ENCODE measurements at places on chromosomes 1 and 21.

- DNase-seq, result no peak
Observed at GRCh38 chr1:53317646-53318539, 10.0 kb downstream of the LRP8 start.

DNA sequence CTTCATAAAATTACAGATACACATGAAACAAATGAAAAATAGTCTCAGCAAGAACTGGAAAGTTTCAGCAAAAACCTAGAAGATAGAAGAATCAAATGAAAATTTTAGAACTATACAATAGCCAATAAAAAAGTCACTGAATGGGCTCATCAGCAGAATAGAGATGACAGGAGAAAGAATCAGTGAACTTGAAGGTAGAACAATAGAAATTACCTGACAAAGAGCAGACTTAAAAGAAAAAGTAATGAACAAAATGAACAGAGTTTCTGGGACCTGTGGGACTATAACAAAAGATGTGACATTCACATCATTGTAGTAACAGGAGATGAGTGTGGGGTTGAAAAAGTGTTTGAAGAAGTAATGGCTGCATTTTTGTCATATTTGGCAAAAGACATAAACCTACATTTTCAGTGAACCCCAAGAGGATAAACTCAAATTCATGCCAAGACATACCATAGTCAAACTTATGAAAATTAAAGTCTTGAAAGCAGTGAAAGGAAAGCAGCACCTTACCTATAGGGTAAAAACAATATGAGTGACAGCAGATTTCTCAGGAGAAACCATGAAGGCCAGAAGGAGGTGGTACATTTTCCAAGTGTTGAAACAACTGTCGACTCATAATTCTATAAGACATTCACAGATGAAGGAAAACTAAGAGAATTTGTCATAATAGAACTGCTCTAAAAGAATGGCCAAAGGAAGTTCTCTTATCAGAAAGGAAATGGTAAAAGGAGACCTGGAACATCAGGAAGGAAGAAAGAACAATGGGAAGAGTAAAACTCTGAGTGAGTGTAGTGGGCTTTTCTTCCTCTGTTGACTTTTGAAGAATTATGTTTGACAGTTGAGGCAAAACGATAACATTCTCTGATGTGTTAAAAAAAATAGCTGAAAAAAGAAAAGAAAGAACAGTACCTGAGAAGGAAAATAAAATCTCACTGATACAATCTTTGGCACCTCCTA lies 23.5 kb downstream of the NTPCR start:
- no peak for DNase-seq

GRCh38 chr1:38941093-38941492 lies 537 bp downstream of the RHBDL2 start:
- DNase-seq, result no peak

GRCh38 chr1:208934933-208935332 lies 648.6 kb upstream of the CAMK1G start:
- no peak for DNase-seq

DNA sequence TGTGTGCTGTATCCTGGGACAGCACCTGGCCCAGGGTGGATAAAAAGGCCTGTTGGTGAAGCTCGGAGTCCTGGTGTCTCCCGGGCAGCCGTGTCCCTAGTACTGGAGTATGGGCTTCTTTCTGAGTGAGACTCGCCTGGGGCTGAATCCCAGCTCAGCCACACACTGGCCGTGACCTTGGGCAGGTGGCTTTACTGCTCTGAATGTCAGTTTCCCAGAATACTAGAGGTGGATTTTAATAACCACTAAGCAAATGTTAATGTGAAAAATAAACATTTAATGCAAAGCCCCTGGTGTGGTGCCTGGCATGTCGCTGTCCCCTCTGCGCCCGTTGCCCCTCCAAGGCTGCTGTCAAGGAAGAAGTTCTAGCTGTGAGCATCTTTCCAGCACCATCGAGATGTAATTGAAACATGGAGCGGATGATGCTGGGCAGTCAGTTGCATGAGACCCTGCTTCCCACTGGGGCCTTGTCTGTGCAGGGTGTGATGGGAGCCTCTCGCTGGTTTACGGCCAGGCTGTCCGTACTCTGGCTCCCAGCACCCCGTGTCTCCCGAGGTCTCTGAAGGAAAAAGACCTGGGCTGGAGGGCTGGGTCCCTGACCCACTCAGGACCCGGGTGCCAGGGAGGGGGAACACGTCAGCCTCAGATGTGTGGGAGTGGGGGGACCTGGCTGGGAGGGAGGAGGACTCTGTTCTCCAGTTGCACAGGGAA lies 527.8 kb downstream of the MATN1 start:
- no peak for DNase-seq

- DNase-seq, result no peak
Observed at GRCh38 chr1:114149211-114149610, 4.5 kb downstream of the SYT6 start.

- DNase-seq, result no peak
Observed at GRCh38 chr1:236484310-236484971, 39.3 kb upstream of the LGALS8 start.

DNA sequence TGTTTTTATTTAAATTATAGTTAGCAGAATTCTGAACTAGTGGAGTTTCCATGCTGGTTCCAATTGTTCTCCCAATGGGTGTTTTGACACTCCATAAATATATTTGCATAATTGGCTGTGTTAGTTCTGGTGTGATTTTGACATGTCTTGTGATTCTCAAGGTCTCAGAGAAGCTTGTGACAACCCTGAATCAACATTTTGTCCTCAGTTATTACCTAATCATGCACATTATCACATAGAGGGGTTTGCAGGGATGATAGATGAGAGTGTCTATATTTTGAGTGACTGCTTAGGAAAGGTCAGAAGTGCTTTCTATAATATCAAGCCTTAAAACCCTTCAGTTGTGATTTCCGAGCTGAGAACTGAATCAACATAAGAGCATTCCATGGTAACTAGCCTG lies 11.5 kb upstream of the KCNK2 start:
- no peak for DNase-seq

DNA sequence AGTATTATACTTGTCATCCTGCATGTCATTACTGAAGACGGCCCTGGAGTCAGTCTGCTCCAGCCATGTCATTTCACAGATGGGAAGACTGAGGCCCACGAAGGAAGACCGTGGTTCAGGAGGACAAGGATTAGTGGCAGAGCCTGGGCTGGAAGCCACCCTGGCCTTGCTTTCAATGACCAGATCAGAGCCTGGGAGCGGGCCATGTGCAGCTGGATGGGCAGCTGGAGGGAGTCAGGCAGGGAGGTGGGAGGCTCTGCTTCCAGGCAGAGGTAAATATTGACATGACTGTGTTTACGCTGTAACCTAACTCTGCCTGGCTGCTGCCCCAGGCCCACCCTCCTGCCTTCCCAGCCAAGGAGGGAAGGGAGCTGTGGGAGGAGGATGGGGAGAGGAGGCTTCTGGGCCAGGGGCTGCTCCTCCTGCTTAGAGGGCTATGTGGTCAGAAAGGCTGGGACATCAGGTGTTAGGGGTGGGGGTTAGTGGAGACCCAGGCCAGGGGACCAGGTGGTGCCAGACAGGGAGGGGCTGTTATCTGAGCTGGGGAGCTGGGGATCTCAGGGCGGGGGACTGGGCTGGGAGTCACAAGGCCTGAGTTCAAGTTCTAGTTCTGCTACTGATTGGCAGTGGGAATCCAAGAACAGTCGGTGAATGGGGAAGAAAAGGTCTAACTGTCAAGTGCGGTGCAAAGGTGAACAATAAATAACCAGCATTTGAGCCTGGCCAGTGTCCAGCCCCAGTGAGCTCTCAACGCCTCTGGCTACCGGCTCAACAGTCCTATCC lies 48.5 kb upstream of the ECE1 start:
- DNase-seq, result no peak

DNA sequence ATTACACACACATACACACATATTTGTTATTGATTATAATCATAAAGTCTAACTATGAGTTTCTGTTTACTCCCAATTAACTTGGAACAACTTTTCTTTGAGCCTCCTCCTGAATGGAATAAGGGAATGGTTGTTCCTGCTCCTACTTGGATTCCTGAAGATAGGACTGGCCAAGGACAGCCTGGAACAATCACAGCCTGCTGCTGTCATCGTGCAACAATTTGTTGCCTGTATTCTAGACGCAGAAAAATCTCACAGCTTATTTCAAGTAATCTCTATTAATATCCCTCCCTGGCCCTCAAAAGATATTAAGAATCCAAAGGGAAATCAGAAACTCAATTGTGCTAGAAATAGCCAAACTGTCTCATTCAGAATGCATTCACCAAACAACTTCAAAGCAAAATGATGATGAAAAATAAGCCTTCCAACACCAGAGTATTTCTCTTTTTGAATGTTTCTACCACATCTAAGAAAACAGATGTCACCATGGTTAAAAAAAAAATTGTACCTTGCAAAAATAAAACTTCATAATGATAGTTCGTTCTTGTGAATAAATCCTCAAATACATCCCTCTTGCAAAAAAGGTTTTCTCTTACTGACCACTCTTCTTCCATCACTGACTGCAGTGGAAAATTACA lies 30.9 kb downstream of the RCAN1 start:
- no peak for DNase-seq

GRCh38 chr1:81800695-81801650 lies at the start of gene ADGRL2:
ADGRL2 (plus strand) TSS chr1:81800934; CDS start chr1:81836985, 36,051 bp downstream.
- peak; percentile 81 for DNase-seq

GRCh38 chr1:102234753-102235359 lies 238.1 kb upstream of the OLFM3 start:
- DNase-seq, result no peak

DNA sequence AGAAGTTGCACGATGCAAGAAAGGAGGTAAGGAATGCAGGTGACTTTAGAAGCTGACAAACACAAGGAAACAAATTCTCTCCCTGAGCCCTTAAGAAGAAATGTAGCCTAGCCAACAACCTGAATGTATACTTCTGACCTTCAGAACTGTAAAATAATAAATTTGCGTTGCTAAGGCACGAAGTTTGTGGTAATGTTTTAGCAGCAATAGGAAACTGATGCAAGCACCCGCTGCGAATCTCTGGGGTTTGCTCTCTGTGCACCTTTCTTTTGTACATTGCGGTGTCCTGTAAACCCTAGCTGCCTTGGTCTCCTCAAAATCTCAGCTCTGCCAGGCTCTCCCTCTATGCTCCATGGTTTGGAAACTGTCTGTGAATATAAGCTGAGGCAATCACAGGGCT lies 15.1 kb downstream of the CD53 start:
- no peak for DNase-seq

DNA sequence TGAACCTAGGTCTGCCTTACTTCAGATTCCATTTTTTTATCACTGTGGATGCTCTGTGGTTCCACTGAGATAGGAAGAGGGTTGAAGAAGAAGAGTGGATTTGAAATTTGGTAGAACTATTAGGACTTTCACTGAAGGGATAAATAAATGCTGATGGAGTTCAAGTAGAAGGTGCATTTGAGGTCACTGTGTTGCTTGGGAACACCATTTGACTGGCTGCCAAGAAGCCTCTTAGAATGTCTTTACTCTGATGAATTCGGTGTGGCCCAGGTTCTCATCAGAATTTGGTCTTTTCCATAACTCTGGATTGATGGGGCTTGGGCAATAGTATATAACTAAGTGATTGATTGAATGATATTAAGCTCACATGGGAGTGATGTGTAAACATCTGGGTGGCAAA lies 11.9 kb downstream of the XPR1 start:
- no peak for DNase-seq

- peak; percentile 90 for DNase-seq
Observed at GRCh38 chr1:221809091-221810029, 67.5 kb upstream of the DUSP10 start.

- DNase-seq, result no peak
Observed at GRCh38 chr1:7869136-7869920, 16.5 kb upstream of the UTS2 start.

- DNase-seq, result no peak
Observed at GRCh38 chr21:35796844-35797243, 263.5 kb downstream of the SETD4 start.

DNA sequence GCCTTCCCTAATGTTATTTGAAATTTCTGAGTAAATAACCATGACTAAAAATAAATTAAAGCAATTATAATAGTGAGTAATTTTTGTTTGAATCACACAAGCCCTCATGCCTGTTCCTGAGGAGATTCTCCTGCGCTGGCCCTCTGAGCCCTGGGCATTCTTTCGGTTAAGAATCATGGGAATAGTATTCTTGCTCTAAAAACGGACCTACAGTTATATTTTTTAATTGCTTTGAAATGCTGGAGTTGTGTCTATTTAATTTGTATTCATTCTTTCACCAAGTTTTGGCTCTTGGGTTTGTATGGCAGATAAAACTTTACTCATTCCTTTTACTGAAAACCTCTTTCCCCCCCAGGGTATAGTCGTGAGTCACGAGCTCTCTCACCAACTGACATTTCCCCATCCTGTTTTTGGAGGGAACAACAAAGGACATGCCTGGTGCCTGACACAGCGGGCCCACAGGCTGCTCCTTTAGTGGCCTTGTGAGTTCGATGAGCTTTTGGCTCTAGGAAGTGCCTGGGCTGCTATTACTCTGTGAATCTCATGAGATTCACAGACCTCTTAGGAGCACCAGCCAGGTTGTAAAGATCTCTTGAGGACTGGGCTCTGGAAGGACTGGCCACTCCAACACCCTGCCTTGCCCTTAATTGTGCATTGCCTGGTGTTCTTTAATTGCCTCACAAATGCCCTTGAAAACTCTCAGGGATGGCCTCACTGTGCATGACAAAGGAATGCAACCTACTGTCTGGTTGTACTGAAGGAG lies 58.6 kb downstream of the DDR2 start:
- peak; percentile 29 for DNase-seq

DNA sequence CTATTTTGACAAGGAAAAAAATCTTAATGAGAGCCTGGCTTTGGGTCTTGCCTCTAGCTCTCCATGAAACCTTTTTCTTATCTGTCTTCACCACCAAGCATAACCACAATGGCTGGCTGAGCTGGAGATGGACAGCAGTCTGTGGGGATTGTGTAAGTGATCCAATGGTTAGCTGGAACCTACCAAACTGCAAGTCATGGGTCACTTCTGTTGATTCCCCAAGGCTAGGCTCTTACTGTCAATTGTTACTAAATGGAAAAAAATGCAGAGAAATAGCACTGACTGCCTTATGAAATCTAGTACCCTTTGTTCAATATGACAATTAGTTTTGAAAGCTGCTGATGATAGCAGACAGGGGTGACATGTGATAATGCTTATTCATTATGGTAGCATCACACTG lies 359.0 kb downstream of the ST6GALNAC3 start:
- DNase-seq, result no peak

DNA sequence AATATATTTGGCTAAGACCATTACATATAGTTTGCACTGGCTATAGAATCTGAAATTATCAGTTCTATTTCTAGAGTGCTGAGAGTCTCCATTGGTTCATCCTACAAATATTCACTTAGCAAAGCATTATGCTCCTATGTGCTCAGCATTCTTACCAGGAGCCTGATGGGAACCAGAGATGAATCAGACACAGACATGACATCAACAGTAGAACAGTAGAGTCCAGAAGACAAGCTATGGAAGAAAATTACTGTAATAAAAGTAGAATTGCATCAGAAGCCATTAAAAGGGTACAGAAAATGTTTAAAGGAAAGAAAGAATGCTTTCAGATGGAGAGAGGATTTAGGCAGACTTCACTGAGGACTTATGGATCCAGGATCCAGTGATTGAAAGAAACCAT lies 271.7 kb upstream of the SNX7 start:
- peak; percentile 75 for DNase-seq

DNA sequence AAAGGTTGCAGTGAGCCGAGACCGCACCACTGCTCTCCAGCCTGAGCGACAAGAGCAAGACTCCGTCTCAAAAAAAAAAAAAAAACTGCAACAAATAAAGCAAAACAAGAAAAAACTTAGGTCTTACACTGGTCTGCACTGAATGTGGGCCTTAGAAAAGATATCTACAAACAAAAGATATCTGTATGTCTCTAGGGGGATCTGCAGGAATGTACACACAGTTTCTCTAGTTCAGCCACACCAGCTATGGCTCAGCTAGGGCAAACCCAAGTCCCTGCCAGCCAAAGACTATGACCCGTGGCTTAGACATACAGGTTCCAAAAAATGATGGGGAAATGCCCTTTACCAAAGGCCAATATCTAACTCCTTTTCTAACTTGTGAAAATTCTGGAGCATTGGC lies 202.4 kb upstream of the KAZN start:
- DNase-seq, result no peak
